ENCODE measurements at places on chromosomes 12 and 14. TPM values are rescaled to one million over a fixed set of nuclear protein-coding genes. Genes with fewer than 3 reads are reported as not detected.
A peak's percentile ranks its signal among the peaks of the same experiment; 100 is the strongest.

DNA sequence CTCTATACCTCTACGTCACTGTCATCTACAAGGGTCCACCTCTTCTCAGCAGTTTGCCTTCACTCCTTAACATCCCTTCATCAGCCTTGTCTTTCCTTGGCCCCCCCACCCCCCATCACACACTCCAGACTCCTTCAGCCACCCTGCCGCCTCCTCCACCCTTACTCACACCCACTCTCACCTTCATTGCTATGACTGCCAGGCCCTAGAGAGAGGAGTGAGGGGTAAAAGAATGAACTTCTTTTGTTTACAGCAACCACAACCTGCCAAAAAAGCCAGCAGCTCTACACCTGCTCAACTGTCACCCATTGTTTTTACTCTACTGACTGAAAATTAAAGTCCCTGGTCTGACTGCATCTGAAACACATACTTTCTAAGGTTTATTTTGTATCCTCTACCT lies 112.8 kb downstream of the DUSP6 start:
- DNase-seq, result no peak

DNA sequence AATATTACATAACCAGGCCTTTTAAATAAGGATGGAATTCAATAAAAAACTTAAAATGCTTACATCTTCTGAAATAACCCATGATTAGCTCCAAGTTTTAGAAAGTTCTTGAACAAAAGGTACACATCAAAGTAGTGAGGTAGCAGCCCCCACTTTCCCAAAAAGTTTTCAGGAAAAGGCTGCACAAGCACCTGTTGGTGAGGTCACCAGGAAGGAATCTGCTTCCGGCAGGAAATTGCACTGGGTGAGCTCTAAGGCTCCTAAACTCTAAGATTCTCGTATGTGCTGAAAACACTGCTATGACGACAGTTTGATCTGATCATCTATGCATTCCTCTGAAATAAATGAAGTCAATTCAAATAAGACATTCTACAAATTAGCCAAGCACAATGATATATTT lies 34.3 kb upstream of the TTC7B start:
- DNase-seq, result no peak

The FGF23 gene
- not detected for total RNA-seq

The ACSM4 gene
- not detected for total RNA-seq

DNA sequence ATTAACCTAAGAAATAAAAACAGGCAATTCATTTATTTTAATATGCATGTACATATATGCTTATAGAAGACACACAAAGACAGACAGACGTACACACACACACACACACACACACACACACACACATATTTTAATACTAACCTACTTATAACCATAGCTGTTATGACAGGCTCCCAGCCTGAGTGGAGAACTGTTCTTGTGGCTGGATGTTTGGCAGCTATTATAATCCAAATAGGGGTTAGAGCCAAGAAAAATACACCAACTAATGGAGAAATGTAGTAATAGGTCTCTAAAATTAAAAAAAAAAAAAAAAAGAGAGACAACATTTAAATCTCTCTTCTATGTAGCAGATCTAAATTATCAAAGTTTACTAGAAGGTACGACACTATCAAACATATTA lies 91.8 kb downstream of the SLC41A2 start:
- DNase-seq, result no peak

GRCh38 chr12:14367040-14367661 lies 1.7 kb downstream of the ATF7IP start:
- DNase-seq, result peak; percentile 55

The KRT85 gene
- total RNA-seq, result not detected

GRCh38 chr14:34338056-34338455 lies 124.0 kb downstream of the SPTSSA start:
- DNase-seq, result no peak

DNA sequence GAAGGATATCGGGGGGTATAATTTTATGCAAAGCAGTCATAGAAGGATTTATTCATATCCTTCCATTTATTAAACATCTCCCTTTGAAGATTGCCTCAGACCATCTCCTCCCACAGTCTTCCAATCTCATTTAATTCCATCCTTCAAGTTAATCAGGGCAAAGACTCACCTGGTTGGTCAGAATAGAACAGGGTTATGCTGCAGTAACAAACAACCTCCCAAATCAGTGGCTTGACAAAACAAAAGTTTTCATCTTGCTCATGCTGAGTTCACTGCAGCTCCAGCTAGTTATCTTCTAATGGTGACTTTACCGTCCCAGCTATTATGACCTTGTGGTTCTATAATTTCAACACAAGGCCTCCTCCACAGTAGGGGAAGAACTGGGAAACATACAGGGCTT lies 48.8 kb upstream of the MTERF2 start:
- no peak for DNase-seq

The ERG28 gene
- total RNA-seq, result 16.6 TPM
